ENCODE measurements at places on chromosomes 4 and X.
A peak's percentile ranks its signal among the peaks of the same experiment; 100 is the strongest.

- no peak for DNase-seq
Measured at GRCh38 chr4:140326395-140326993, 47.0 kb upstream of the SCOC start.

- no peak for DNase-seq
Measured at GRCh38 chr4:40288566-40288965, 46.6 kb upstream of the CHRNA9 start.

DNA sequence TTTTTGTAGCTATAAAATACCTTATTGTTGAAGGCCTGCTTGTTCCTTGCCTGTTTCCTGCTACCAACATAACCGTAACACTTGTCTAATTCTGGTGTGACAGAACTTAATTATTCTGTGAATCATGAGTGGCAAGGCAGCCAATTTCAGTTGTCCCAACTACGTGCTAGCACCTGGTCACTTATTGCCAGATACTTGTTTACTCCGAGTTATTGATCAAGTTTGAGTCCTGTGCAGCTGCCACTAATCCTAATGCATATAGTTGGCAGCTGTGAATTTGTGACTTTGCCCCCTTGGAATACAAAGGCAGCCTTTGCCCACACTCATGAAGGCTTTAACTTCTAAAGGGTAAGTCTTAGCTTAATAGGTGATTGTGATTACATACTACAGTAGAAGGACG, 7.8 kb upstream of the RNF128 start:
- DNase-seq = no peak

DNA sequence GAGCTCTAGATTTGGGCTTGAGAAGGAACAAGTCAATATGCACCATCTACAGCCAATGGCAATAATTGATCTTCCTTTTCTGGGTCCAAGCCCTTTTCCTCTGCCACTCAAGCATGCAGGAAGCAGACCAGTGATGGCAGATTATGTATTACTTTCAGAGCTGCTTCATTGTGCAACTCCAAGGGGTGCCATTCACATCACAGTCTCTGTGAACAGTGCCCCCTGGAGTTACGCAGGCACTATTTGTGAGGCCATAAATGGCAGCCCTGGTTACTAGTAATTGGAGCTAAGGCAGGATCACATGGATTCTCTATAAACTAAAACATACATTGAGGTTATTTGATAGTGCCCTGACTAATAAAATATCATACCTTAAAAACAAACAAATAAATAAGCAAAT, 313.4 kb upstream of the SLC7A11 start:
- DNase-seq = no peak

DNA sequence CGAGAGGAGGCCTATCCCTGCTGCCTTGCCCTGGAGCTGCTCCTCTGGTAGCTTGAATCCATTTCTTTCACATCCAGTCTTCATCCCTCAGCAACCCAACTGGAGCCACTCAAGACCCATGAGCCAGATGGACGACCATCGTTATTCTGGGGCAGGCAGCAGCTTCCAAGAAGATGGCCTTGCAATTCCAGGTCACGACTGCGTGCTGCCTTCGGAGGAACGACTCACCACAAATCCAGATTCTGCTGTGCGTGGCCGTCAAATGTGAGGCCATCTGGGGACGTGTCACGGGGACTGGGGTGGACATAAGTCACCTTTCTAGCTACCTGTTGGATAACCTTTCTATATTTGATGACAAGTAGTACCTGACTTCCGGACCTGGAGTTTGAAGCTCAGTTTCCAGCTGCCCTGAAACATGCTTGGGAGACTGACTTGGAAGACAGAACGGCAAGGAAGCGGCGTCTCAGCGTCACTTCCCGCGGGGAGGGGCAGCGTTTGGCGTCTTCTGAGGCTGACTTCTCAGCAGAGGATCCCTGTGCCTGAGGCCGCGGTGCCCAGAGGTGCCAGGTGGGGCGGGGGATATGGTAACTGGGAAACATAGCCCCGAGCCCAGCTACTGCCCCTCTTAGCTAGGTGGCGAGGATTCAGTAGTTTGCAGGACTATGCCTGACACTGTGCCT, 11.7 kb upstream of the TMEM271 start:
- DNase-seq = no peak

- DNase-seq = no peak
Measured at GRCh38 chr4:15888515-15888914, 50.0 kb downstream of the FGFBP1 start.

- no peak for DNase-seq
Measured at GRCh38 chrX:2313864-2314640, 186.7 kb downstream of the DHRSX start.

DNA sequence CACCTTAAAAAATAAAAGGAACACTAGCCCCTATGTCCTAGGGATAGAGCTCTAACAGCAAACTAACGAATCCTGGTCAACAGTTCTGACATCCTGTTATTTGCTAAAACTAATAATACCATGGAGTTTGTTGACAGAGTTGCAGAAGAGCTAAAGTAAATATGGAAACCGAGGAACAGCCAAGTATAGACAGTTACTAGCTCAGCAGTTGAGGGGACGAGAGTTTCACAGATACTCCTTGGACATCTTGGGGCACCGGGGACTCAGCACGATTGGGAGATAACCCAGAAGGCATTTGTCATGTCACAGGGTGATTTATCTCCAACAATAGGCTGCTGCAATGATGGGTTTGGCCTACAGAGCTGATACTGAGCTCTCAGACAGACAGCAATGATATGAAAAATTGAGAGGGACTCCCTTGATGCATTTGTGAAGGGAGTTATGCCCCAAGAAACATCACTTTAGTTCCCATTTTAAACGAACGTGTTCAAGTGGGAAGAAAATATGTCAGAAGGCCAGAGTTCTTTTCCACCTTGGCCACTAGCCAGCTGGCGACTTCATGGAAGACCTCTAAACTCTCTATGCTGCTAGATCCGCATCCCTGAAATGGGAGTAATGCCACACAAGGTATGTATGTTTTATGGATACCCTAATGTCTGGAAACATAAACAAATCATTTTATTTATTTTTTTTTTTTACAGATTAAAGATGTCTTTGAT, 48.6 kb downstream of the TSC22D3 start:
- no peak for DNase-seq

DNA sequence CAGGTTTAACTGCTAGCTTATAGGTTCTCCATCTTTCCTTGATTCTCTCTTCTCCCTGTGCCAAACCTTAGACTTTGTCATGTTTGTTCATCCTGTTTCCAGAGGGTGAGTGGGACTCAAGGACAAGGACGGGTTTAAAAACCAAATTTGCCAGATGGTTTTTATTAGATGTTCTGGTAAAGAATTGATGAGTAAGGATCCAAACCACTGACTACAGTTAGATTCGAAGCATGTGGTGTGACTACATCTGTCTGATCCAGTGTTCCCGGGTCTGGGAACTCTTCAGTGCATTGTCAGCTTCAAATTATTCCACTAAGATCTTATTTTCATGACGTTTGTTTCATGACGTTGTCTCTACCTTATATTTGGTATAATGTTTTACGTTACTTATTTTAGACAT, 37.5 kb downstream of the MTMR1 start:
- no peak for DNase-seq

- DNase-seq = no peak
Measured at GRCh38 chrX:78822157-78822690, 74.7 kb downstream of the LPAR4 start.

GRCh38 chr4:163280703-163281519, 51.5 kb downstream of the NPY1R start:
- no peak for DNase-seq

DNA sequence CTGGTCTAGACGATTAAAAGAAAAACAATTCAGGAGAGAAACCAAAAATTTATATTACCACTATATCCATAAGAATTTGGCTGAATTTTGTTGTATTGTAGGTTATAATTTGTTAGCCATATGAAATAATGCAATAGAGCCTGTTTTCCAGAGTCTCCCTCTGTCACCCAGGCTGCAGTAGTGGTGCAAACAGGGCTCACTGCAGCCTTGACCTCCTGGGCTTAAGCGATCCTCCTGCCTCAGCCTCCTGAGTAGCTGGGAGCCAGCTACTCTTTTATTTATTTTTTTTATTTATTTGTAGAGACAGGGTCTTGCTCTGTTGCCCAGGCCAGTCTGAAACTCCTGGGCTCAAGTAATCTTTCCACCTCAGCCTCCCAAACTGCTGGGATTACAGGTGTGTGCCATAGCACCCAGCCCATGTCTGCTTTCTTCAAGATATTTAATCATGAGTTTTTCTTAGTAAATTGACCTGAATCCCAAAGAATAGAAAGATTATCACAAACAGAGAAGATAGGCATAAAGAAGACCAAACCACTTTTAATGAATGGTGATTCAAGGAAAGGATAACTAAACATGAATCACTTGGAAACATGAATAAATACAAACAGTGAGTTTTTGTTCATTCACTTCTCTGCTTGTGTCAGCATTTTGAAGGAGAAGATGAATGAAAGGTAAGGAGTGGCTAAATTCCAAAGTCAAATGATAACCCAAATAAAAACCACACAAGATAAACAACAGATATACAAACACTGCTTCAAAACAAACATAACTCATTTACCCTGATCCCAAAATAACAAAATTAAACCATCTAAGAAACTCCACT, 82.1 kb downstream of the PPP3CA start:
- no peak for DNase-seq

- DNase-seq = no peak
Measured at GRCh38 chr4:128163177-128164117, 102.3 kb downstream of the LARP1B start.

GRCh38 chr4:118917582-118917981, 28.9 kb downstream of the SYNPO2 start:
- no peak for DNase-seq

DNA sequence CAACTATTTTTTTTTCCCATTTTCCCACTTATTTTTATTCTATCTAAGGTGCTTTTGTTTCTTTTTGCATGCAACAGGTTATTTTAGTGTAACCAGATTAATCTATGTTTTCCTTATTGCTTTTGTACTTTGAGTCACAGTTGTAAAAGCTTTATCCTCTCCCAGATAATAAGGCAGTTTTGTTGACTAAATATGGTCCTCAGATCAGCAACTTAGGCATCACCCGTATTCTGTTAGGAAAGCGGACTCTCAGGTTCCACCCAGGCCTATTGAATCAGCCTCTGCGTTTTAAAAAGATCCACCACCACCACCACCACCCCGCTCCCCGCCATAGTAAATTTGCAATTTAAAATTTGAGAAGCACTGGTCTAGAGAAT, 58.6 kb upstream of the USP9X start:
- DNase-seq = no peak

DNA sequence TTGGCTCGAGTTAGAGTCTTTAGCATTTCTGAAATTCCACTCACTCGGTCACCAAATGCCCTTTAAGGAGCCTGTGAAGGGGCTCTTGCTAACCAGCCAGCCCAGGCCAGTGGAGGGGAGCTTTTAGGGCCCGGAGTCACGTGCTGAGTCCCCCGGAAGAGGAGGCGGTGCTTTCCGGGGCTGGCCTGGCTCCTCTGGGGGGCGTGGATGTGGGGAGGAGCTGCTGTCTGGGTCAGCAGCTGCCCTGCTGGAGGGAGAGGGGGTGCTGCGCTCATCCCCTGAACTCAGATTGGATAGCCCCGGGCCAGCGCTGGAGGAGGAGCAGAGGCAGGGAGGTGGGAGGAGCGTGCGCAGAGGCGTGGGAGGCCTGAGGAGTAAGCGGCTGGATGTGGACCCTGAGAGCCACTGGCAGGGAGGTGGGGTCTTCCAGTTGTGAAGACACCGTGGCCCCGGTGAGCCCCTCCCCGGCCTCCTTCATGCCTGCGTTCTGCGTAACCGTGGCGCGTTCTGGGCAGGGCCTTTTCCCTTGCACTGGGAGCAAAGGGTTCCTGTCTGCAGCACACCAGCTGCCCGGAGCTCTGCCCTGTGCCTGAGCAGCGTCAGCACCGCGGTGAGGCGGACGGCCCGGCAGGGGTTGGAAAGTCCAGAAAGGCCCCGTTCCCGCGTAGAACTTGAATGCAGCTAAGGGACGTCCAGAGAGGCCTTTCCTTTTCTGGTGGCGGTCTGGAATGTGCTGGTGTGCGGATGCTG, 19.7 kb downstream of the MAEA start:
- DNase-seq = no peak

DNA sequence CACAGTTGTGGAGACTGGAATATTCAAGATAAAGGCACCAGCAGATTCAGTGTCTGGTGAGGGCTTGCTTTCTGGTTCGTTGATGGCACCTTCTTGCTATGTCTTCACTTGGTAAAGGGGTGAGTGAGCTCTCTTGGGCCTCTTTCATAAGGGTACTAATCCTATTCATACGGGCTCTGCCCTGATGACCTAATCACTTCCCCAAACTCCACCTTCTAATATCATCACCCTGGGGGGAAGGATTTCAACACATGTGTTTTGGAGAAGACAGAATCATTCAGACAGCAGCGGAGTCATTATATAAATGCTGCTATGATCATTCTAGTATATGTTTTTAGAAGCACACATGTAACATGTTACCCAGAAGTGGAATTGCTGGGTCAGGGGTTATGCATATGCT, 295.3 kb upstream of the CTSO start:
- peak; percentile 34 for DNase-seq

GRCh38 chrX:120446498-120446897, 22.6 kb downstream of the LAMP2 start:
- DNase-seq = no peak

- no peak for DNase-seq
Measured at GRCh38 chr4:18847249-18847890, 825.8 kb upstream of the LCORL start.

DNA sequence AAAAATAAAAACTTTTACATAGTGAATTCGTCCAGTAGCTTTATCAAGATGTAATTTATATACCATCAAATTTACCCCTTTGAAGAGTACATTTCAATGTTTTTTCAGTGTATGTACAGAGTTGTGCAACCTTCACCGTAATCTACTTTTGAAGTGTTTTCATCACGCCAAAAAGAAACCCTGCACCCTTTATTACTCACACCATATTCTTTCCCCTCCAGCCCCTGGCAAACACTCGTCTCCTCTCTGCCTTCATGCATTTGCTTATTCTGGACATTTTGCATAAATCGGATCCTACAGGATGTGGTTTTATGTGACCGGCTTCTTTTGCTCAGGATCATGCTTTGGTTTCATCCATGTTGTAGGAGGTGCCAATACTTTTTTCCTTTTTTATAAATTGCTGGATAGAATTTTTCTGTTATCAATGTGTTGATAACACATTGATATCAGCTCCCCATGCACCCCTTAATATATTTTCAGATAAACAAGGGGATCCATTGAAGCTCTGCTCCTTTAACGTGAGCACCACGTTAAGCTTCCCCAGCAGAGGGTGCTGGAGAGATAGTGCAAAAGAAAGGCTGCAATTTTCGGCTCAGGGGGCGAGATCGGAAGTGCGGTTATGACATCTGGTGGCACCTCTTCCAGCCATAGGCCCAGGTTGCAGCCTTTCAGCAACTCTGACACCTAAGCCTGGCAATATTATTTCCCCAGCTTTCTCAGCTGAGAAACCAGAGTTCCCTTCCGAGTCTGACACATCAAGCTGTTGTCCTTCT, 100.1 kb upstream of the VCX3B start:
- DNase-seq = no peak

GRCh38 chrX:28638775-28639174, 51.5 kb downstream of the IL1RAPL1 start:
- DNase-seq = no peak

DNA sequence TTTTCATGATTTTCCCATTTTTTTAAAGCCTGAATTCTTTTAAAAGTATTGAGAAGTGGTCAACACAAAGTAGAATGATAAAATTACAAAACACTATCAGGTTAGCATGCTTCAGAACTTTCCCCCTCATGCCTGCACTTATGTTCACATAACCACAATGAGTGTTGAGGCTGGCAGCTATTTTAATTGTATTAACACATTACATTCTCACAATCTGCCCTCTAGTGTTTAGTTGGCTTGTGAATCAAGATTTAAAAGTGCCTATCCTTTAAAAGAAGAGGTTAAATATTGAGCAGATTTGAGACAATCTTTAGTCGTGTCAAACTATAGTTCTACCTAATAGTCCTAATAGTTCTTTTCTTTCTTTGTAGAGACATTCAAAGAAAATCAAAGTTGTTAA, 93.6 kb upstream of the NAP1L5 start:
- no peak for DNase-seq

Measured in bone marrow (tissue), 2 donors.